ENCODE measurements at places on chromosomes 5 and 9.

- DNase-seq = peak; percentile 20
These were observed 471.3 kb downstream of the MAT2B start for GRCh38 chr5:163976696-163977095.

GRCh38 chr5:169860585-169860984 is 119.7 kb downstream of the INSYN2B start:
- no peak for DNase-seq

DNA sequence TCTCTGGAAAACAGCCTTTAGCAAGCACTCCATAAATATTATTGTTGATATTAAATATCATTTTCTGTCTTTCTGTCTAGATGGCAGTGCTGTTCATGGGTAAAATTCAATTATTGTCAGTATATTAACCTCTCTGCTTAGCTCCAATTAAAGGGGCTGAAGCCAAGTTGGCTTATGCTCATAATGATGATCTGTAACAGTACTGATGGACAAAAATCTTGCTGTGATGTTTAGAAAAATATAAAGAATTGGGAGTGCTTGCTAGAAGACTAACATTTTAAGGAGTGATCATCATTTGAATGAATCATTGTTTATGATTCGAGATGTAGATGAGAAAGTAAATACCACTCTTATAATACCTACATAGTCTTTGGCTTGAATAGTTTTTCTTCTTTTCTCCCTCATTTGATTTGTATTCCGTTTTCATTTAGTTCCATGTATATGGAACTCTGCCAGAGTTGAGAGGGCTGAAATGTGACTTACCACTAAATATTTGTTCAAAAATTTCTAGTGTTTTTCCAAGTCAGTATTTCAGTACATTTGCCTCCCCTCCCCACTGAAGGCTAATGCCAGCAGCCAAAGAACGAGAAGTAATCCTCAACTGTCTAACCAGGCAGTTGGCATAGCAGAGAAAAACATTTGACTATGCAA is 538.3 kb downstream of the CSNK1G3 start:
- DNase-seq = no peak

DNA sequence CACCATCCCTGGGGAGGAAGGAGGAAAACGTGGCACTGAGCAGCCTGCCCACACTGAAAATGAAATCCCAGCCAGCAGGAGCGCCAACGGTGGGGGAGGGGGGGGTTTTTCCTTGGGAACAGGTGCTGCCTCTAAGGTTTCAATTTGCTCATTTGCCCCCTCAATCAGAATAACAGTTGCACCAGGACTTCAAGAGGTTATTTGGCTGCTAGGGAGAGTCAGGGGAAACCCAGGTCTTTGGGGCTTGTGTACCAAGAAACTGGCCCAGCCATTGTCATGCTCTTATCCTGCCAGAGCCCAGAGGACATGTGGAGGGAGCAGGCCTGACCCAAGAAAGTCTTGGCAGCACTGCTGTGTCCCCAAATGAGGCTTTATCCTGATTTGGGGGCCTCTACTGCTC is 66.5 kb downstream of the NDFIP1 start:
- DNase-seq = no peak

GRCh38 chr5:179131321-179131835 is 71.2 kb downstream of the ZNF354C start:
- DNase-seq = no peak

DNA sequence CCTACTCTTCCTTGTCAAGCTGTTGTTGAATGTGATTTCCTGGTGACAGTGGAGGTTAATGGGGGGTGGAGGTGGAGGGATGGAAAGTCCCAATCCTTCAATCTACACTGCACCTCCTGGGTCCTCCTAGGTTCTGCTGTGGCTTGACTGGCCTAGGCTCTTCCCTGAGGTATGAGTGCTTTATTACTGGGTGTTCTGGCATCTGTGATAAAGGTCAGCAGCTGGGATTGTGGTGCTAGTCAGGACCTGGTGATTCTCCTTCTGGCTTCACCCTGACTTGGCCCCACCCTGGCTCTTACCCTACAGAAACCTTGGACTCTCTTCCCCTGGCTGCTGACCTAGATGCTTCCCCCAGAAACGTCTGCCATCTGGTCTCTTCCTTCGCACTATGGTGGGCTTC is 194.3 kb downstream of the ARHGEF28 start:
- no peak for DNase-seq

All from fibroblast of skin of right biceps (primary cell).